ENCODE measurements at places on chromosomes 12 and 14.

DNA sequence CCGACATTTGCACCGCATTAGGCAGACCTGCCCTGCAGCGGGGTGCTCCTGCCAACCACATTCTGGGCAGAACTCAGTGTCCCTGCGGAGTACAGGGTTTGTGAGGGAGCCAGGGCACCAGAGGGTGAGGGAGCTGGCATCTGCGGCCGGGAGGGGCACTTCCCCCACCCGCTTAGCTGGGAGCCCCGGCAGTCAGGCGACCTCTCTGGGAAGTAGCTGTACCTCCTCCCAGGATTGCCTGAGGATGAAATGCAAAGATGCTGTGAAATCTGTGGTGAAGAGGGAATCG, 58.6 kb downstream of the ANKRD9 start:
- no peak for DNase-seq

- no peak for DNase-seq
Observed at GRCh38 chr12:484096-484495, 24.4 kb downstream of the B4GALNT3 start.

DNA sequence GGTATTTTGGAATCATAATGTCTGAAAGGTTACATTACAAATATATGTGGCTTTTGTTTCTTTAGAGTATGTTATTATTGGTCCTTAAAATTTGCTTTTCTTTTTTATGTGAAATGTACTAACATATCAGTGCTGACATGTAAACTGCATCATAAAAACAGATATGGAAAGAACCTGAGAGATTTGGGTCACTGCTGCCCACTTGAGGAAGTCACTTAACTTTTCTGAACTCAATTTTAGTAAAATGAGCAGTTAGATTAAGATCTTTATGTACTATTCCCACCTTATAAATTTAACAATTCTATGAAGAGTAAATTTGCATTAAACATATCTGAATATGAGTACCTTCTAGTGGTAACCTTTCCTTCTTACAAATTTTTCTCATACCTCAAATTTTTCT, 7.5 kb downstream of the PTGR2 start:
- no peak for DNase-seq

DNA sequence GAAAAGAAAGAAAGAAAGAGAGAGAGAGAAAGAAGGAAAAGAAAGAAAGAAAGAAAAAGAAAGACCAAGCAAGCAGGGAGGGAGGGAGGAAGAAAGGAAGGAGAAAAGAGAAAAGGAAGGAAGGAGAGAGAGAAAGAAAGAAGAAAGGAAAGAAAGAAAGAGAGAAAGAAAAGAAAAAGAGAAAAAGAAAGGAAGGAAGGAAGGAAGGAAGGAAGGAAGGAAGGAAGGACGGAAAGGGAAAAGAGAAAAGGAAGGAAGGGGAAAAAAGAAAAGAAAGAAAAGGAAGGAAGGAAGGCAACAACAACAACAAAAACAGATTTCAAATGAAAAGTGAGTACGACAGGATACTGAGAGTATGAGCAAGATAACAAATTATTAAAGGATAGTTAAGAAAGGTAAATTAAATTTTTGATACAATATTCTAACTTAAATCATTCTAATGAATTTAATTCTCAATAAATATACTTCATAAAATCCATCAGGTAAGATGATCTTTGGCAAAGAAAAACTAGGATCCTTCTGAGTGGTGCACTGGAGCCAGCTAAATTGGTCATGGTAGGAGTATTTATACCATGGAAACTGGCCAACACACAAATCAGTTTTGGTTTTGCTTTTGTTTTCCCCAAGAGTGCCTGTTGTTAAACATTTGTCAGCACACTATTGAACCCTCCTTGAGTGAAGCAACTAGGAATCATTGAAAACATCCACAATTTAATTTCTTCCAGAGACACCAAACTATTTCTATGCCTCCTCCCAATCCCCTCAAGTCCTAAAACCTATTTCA, 56.1 kb upstream of the DYRK2 start:
- DNase-seq: no peak

DNA sequence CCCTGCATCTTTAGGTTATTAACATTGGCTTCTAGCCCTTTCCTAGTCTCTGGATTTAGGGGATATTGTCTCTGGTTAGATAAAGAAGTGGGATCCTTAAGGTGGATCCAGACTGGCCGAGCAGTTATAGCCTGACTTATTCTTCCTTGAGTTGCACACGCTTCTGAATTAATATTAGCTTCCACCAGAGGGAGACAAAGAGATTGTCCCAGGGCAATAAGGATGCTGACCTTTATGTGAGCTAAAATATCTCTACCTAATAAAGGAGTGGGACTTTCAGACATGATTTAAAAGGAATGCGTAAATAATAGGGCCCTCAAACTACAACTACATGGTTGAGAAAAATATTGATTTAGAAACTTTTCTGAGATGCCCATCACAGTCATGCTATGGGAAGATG, 139.7 kb downstream of the SLCO1B3 start:
- no peak for DNase-seq

- no peak for DNase-seq
Observed at GRCh38 chr12:28218875-28219274, 28.6 kb downstream of the CCDC91 start.

DNA sequence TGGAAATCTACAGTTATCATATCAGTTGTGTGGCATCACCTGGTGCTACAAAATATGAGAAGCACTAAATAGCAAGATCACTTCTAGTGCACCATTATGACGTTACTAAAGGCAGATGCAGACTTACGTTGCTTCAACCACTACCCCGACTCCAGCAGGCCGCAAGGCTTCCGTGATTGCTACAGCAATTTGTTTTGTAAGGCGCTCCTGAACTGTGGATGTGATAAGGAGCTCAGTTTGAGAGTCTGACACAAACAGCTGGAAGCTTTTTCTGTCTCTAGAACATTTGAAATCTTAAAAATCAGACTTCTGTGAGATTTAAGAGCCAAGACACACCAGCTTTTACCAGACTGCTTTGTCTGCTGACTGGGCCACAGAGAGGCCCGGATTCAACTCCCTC, 57.0 kb downstream of the GCH1 start:
- DNase-seq: no peak

- DNase-seq: no peak
Observed at GRCh38 chr14:77439861-77440260, 16.5 kb upstream of the NOXRED1 start.

GRCh38 chr14:55129086-55129427, at the start of gene LGALS3:
Gene LGALS3 (plus strand): TSS chr14:55129252. CDS start chr14:55137374, 8,122 bp downstream.
- DNase-seq: peak; percentile 71

- DNase-seq: no peak
Observed at GRCh38 chr12:42945927-42946326, 356.4 kb upstream of the PRICKLE1 start.

DNA sequence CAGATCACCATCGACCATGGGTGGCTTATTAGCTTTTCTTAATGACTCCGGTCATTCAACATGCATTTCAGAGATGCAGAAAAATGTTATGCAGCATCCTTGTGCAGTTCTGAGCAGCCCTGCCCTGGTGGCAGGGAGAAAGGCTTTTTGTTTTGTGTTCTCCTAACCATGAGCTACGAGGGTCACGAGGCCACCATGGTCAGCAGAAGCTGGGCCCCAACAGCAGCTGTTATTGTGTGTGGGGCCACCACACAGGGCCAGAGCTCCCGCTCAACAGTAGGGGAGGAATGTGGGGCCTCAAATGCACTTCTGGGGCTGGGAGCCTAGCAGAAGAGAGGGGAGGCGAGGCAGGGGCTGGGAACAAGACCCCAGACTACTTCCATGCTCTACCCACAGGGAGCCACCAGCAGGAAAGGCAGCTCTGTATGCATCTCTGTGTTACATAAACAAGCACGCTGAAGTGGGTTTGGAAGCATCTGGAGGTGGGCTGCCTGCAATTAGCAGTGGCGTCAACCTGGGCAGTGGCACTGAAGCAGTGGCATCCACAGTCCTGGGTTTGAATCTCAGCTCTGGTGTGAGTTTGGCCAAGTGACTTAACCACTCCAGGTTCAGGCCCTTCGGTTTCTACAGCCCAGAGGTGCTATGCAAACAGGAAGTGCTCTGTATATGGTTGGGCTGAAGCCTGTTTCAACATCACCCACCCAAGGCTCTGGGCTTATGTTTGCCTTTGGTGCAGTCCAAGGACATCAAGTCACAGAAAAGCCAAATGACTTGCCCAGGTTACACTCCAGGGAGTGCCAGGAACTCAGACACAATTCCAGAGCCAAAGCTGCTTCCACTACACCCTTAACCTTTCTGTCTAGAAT, 16.3 kb downstream of the GLTP start:
- no peak for DNase-seq

DNA sequence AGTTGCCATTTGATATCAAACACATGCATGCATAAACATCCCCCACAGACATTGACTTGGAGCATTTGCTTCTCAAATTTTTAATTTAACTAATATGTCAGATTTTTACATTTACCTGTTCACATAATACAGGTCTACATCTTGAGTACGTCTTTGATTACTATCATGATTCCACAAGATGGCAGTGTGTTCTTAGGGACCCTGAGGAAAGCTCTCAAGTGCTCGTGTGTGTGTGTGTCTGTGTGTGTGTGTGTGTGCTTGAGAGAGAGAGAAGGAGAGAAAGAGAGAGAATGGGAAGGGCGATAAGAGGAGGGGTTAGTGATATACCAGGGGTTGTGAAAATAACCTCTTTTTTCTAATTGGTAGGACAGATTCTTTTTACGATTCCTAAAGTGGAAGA, 167.1 kb upstream of the OR4E1 start:
- DNase-seq: no peak
